ENCODE measurements at places on chromosomes 5 and 9.
A peak's percentile ranks its signal among the peaks of the same experiment; 100 is the strongest.

DNA sequence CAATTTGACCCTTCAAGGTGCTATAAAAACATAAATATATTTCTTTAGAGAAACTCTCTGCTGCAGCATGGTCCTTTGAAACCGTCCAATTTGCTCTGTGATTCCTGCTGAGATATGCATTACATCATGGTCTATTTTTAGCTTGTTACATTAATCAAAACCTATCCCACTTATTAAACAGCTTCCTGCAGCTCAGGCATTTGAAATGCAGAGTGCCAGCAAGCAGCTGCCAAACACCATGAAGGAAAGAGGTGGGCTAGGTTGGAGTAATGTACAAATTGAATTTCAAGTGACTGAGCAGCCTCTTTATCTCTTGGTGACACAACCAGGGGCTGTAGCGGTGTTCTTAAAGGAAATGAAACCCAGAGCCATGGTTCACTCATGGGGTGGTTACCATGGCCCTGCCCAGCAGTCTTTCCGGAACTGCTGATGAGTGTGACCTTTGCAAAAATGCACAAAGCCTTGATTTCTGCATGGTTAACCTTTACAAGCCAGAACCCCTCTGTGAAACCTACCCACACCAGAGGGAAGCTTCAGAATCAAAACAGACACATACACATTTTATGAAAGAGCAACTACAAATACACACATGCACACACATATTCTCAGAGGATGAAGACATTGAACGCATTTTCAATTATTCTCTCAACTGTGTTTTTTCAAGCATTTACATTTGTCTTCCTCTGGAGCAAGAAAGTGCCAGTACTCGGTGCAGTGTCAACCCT lies 155.8 kb upstream of the ZNF608 start:
- DNase-seq: peak; percentile 26

- no peak for DNase-seq
These were observed 21.8 kb downstream of the SLIT3 start for GRCh38 chr5:169279125-169279524.

GRCh38 chr5:53969176-53969730 lies 341.1 kb downstream of the ARL15 start:
- no peak for DNase-seq

DNA sequence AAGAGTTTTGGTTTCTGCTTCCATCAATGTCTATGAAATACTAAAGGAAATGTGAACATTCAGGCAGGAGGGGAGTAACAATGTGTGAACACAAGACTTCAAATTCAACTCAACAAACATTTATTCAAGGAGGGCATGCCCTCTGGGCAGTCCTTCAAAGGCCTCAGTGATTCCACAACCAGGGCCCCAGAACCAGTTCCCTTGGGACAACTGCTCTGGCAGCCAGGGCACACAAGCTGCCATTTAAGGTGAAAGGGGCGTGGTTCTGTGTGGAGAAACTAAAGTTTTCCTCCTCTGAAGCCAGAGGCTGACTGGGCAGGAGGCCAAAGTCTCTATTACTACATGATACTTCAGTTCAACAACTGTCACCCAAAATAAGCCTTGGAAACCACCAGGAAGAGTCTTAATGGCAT lies 3.2 kb downstream of the RBM18 start:
- no peak for DNase-seq

DNA sequence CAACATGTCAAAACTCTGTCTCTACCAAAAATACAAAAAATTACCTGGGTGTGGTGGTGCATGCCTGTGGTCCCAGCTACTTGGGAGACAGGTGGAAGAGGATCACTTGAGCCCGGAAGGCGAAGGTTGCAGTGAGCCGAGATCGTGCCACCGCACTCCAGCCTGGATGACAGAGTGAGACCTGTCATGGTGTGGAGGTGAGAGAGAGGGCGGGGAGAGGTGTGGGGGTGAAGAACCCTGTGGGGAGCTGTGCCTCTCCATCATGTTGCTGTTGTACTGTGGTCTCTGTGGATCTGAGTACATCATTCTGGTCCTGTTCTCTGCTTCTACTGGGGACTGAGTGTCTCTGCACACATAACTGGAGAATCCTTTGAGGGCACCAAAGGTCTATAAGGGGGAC lies 11.3 kb upstream of the SLC34A1 start:
- no peak for DNase-seq

DNA sequence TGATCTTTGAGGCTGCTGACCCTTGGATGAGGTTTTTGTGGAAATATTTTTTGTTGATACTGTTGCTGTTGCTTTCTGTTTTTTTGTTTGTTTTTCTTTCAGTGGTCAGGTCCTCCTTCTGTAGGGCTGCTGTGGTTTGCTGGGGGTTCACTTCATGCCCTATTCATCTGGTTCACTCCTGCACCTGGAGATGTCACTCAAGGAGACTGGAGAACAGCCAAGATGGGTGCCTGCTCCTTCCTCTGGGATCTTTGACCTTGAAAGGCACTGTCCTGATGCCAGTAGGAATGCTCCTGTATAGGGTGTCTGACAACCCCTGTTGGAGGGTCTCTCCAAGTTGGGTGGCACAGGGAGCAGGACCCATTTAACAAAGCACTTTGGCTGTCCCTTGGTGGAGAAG lies 67.0 kb upstream of the ACTBL2 start:
- DNase-seq: no peak

GRCh38 chr9:112000743-112001142 lies 104.1 kb downstream of the UGCG start:
- DNase-seq: no peak

DNA sequence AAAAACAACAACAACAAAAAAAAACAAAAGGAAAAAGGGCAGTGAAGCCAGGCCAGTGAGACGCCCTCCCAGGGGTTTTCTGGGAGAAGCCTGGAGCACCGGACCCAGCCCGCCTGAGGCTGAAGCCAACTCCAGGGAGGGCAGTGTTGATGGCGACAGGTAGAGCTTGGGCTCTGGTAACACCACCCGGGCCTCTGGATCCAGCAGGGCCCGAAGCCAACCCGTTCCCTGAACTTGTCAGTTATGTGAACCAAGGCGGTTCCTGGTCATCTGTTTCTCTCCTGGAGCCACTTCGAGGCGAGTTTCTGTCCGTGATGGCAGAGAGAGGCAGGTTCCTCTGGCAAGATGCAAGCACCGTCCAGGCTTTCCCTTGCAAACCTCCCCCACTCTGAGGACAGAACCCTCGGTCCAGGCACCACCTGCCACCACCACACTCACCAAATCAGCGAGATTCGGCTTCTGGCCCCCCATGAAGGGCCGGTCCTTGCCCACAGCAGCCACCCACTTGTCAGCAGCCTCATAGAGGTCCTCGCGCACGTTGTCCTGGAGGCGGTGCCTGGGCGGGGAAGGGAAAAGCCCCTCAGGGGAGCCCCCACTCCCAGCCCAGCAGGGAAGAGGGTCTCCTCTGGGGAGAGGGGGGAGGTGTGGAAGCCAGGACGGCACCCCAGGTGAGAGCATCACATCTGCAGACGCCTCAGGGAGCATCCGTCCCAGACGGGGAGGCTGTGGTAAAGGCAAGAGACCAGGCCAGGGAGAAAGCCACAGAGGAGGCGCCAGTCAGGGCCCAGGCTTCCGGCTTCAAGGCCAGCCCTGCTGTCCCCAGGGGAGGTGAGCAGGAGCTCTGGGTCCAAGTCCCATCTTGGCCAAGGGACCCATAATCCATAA lies 5.4 kb downstream of the PTGES2 start:
- no peak for DNase-seq

GRCh38 chr5:82538339-82539034 lies 260.3 kb upstream of the RPS23 start:
- no peak for DNase-seq

- no peak for DNase-seq
These were observed 31.3 kb downstream of the SPRY4 start for GRCh38 chr5:142293486-142293885.

DNA sequence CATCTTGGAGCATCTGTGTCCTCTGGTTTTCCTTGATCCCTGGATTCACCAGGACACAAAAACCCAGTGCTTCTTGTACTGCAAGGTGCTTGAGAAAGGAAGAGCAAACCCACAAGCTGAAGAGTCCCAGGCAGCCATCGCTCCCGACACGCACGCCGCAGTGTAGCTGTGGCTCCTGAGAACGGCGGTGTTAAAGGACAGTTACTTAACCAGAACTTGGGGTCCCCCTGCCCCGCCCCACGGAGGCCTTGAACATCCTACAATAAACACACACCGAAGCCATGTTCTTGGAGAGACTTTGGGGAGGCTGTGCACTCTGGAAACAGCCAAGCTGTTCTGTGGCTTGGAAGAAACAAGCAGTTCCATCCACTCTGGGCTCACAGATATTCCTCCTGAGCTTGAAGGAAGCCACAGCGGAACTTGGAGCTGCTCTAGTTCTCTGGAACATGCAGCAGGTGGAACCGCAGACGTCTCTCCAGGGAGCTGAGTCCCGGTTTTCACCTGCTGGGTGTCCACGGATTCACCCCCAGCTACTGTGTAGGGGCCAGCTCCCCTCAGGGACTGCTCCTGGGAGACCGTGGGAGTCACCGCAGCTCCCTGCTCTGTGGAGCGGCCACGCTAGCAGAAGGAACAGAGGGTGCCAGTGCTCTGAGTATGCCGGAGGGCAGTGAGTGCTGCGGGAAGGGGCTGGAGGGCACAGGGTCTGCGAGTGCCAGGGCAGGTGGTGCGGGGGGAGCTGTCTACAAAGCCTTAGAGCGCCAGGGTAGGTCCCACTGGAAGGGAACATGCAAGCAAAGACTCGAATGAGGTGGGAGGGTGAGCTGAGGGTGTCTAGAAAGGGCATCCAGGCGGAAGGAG lies 107.3 kb downstream of the ADAMTS2 start:
- no peak for DNase-seq

DNA sequence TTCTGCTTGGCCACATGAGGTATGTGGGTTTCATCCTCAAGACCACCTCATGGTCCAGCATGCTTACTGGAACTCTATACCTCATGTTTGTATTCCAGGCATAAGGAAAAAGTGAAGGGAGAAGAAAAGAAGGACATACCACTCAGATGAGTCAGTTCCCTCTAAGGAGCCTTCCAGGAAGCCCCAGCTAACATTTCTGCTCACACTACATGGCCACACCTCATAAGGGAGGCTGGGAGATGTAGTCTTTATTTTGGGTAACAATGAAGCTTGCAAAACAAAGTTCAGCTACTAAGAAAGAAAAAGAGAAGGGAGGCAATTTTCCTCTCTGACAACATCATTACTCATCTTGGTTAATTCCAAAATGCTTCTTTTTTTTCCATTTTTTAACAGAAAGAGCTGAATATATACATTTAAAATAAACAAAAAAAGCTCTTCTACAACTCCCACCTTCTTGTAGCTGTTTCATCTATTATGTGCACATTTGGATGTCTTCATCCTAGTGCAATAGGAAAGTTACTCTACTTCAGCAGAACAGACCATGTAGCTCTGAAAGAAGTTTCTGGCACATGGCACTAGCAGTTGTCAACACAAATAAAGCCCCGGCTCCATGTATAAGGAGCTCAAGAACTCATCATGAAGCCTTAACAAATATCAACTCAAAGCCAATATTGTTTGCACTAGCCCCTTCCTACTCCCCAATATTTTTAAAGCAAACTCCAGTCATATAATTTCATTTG lies 123.6 kb upstream of the CCDC112 start:
- DNase-seq: no peak

- DNase-seq: no peak
These were observed 763.7 kb upstream of the GRAMD2B start for GRCh38 chr5:125659316-125660023.

GRCh38 chr9:128894764-128895163 lies 12.8 kb downstream of the LRRC8A start:
- peak; percentile 35 for DNase-seq

- DNase-seq: no peak
These were observed 25.7 kb downstream of the PUM3 start for GRCh38 chr9:2817999-2818803.

DNA sequence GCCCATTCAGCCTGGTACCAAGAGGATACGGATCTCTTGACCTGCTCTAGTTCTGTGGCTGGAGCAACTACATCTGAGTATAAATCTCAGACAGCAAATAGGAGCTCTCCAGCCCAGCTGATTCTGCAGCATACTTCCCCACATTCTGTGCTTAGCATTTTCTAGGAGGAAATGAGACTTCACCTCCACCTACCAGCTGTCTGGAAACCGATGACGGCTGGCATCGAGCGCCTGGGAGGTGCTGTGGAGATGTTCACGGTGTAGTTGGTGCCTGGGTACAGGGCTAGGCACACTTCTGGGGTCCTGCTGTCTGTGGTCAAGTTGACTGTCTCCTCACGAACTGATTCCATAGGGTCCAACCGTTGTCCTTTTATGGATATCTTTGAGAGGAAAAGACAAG lies 63.6 kb downstream of the SUSD1 start:
- DNase-seq: no peak

GRCh38 chr5:161306351-161306995 lies 240.1 kb downstream of the GABRB2 start:
- no peak for DNase-seq

DNA sequence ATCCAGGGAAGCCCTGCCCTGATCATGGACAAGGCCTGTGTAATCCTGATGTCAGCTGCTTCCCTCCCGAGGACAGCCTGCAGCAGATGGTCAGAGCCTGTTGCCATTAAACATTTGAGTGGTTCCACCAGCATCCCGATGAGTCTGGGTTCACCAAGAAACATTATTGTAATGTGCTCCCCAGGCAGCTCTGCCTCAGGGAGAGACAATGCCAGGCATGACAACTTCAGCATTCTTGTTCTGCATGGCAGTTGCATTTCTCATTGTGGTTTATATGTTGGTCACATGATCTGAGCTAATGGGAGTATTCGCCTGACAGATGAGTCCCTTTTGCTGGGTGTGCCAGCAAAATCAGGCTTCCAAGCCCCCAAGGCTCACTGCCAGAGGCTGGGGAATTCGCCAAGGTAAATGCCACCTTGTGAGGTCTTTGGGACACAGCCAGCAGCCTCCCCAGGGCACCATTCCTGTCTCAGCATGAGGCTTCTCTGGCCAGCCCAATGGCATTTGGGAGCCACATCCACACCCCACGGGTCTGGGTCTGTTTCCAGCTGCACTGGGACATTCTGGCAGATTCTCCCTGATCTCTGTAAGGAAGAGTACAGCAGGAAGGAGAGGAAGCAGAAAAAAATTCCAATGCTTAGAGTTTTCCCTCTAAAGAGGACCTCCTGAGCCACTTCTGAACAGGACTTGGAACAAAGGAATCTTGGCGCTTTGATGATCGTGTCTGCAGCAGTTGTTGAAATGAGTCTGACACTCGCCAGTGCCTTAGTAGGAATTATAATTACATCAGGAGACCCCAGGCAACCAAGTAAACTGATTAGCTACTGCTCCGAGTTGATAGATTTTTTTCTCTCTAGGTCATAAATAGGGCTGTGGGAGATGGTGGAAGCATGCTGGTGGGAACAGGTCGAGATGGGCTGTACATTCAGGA lies 18.7 kb downstream of the KCNIP1 start:
- DNase-seq: no peak

DNA sequence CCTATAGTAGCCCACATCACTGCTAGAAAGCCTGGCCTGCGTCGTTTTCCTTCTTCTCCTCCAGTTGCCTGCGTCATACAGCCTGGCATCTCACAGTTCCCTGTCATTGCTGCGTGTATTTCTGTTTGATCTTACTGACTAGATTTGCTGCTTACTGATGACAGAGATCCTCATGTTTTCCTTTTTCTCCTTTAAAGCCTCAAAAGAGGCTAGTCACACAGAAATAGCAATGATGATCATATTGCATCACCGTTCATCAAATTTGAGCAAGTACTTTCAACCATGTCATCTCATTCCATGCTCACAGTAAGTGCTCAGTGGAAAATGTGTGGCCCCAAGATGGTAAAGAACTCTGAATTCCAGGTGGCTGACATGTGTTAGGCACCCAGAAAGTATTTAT lies 76.8 kb downstream of the MVB12B start:
- DNase-seq: no peak

GRCh38 chr9:132214027-132214622 lies 52.3 kb downstream of the NTNG2 start:
- no peak for DNase-seq

Data from immature natural killer cell (primary cell).